ENCODE measurements at places on chromosomes 6 and 20. TPM values are rescaled to one million over a fixed set of nuclear protein-coding genes. Genes with fewer than 3 reads are reported as not detected.
A peak's percentile ranks its signal among the peaks of the same experiment; 100 is the strongest.

DNA sequence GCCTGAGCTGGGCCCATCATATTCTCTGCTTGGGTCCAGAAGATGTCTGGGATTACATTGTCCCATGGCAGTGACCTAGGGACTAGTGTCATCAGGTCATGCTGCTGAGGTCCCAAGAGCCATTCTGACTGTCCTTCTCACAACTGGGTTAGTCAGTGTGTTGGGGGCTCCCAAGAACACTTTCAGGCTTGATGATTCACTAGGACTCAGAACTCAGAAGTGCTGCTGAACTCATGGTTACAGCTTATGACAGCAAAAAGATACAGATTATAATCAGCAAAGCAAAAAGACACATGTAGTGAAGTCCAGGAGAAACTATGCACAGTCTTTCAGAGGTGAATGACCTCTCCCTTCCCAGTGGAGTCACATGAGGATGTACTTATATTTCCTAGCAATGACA is 107.8 kb downstream of the SYNE1 start:
- no peak for DNase-seq

DNA sequence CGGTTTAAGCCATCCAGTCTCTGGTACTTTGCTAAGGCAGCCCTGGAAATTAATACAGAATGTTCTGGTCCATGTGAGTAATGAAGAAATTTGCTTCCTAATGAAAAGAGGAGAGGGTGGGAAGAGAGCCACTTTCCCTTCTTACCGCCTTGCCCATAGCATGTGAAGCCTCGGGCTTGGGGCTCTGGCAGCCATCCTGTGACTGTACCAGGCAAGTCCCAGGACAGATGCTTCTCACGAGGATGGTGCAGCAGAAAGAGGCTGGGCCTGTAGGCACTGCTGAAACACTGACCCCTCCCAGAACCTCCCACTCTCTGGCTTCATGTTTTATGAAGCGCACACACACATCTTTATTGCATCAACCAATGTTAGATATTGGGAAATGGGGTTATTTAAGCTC is 74.8 kb downstream of the IYD start:
- no peak for DNase-seq

DNA sequence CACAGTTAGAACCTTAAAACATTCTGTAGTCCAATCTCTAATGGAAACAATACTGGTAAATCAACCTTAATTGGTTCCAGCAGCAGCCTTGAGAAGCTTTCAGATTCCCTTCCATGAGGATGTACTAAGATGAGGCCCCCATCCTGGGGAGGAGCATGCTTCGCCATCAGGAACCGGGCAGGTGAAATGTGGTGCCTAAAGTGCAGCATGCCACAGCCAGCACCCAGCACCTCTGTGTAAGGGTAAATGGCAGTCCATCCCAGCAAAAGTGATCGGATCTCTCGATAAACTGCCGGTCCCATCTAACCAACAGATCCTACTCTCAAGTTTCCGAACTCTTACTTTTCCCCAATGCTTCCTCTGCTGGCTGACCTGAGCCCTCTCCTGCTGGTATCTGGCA is 166.3 kb upstream of the PDE10A start:
- DNase-seq = no peak

The ENTPD6 gene
- total RNA-seq = 43.7 TPM

- no peak for DNase-seq
Measured at GRCh38 chr20:50380697-50381040, 129.5 kb upstream of the PTPN1 start.

GRCh38 chr20:5445611-5446010 is 128.9 kb upstream of the PROKR2 start:
- DNase-seq = no peak

DNA sequence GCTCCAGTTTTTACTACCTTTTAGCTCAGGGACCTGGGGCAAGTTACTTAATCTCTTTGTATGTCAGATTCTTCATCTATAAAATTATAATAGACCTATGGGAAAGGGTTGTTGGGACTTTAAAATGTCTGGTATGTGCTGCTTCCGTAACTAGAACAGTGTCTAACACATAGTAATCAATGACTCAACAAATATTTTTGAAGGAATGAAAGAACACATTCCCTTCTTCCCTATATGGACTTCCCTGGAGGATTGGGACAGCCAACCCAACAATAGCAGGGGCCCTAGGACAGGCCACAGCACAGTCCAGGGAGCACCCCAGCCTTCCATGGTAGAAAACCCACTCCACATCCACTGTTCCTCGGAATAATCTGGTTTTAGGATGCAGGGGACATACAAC is 50.7 kb upstream of the TPD52L1 start:
- no peak for DNase-seq

DNA sequence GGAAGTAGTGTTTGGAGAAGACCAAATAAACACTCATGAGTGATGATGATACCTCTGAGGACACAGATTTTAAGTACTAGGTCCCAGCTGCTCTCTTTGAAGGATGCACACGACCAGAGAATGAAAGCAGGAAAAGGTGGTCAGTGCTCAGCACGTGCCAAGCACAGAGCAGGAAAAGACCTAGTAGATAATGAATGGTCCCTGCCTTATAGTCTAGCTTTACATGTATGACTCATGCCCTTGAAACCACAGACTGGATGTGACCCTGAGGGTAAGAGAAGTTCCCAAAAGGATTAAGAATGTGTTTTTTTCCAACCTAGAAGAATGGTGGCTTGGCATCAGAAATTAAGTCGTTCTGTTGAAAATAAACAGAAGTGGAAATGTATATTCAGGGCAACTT is 2.8 kb upstream of the MC3R start:
- DNase-seq = no peak

DNA sequence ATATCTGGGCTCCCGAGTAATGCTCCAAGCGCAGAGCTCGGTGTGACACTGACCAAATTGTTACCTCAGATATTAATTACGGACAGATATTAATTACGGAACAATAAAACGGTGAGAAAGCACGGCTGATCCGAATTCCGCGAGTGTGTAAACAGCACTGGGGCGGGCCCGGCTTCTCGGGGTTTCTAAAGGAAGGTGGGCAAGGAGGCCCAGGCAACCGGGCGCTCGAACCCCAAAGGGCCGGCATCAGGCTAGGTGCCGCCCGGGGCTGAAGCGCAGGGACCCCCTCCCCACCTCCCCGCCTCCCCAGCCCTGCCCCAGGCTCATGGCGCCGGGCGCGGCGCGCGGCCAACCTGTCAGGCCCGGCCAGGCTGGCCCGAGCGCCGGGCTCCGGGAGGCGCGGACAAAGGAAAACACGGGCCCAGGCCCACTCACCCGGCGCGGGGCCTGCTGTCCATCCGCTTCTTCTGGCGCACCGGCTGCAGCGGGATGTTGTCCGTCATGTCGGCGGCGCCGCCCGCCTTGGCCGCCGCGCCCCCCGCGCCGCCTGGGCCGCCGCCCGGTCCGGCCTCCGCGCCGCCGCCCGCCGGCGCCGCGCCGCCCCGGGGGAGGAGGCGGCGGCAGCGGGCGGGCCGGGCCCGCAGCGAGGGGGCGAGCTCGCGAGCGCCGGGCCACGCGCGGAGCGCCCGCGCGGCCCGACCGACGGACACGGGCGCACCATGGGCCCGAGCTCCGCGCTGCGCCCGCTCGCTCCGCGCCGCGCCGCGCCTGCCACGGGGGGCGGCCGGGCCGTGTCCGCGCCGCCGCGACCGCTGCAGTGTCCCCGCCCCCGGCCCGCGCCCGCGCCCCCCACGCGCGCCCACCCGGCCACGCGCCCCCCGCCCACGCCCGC is at the start of gene ATP9A:
ATP9A (minus strand) TSS at position 524 of the 892 bp plus-strand sequence; CDS start at position 503, 21 bp downstream.
- peak; percentile 52 for DNase-seq

GRCh38 chr6:100281471-100281901 is 183.2 kb downstream of the SIM1 start:
- no peak for DNase-seq

The MYB gene
- 1.7 TPM for total RNA-seq
